ENCODE measurements at places on chromosomes 11 and 22.

DNA sequence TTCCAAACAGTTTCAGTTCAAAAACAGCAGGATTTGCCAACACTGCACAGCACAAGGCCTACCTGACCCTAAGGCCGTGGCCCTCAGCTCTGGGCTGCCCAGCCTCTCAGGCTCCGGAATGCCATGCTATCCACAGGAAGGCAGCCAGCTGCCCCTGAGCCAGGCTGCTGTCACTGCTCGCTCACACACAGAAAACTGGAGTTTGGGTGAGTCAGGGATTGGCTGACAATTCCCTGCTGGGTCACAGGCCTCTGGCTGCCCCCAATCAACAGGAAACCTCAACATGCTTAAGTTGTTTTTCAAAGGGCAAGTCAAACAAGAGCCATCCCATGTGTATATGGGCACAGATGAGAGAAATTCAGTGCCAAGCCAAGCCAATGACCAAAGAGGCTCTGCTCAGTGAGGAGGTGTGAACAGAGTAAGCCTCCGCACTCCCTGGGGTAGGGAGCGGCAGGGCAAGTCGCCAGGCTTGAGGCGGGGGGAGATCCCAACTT lies 50.2 kb downstream of the RPL27A start:
- DNase-seq = peak; percentile 74

- DNase-seq = no peak
Observed at GRCh38 chr11:44333271-44334218, 23.6 kb upstream of the ALX4 start.

- DNase-seq = no peak
Observed at GRCh38 chr11:69647390-69647748, 6.4 kb downstream of the CCND1 start.

DNA sequence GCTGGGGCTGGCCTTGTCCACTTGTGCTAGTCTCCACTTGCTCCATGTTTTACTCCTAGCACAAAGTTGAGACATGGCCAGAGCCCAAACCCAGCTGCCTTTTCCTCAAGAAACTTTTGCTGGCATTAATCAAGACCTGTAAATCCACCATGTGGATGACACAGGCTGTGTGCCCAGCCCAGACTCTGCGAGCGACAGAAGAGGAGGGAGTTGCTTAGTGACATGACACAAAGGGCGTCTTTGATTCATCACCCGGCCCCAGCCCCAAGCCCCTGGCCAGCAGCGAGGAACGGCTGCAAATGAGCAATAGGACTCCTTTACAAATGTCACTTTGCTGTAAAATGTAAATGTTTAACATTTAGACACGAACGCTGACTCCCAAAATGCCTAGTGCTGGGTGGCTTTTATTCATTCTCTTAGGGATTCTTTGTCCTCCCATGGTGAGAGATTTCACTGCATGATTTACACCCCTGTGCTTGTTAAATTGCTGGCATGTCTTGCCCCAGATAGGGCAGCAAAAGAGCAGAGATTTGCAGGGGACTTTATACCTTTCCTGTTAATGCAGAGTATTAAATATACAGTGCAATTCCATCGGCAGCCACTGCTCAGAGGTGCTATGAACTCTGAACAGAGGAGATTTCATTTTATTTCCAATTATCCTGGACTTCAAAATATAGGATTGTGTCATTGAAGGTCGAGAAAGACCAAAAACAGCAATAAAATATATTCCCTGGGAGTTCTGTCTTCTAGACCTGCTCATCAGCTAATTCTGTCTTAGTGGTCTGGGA lies 263.6 kb upstream of the NCAM1 start:
- DNase-seq = no peak

- DNase-seq = no peak
Observed at GRCh38 chr11:130313383-130314183, 1.1 kb downstream of the ZBTB44 start.

DNA sequence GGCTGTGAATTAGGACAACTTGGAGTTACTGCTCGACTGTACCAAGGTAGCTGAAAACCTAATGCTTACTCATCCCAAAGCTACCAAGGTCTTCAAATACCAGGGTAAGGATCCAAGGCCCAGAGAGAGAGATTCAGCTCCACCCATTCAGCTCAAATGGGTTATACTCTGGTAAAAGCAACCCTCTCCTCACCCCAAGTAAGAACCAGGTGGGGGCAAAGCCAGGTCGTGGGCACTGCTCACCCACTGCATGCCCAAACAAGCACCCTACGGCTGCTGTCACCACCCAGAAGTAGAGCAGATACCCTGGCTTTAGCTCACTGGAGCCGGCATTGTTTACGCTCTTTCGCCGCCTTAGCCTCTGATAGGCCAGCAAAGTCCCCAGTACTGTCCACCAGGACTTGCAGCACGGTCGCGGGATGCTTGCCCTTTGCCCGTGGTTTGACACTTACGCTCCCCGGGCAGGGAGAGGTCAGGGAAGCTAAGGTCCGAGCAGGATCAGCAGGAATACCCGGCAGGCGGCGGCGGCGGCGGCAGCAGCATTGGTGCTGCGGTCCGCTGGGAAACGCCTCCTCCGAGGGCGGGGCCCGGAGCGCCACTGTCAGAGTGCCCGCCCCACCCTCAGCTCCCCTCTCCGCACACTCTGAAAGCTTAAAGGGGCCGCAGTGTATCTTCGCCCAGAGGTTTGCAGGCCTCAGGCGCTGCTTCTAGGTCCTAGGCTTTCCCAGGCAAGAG lies 19.6 kb downstream of the CKAP5 start:
- peak; percentile 72 for DNase-seq

DNA sequence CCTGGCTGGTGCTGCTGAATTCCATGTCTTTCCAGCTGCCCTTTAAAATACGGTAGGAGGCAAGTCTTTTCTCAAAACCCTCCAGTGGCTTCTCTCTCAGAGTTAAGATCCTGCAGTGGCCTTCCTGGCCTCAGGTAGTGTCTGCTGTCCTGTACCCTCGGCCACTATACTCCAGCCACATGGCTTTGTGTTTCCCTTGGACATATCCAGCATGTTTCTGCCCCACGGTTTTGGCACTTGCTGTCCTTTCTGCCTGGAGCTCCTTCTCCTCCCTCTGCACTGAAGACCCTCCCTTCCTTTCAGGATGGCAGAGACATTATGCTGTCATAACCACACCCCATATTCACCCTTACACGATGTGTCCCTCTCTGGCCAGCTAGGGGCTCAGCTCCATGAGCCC lies 76.5 kb upstream of the B3GAT1 start:
- no peak for DNase-seq

DNA sequence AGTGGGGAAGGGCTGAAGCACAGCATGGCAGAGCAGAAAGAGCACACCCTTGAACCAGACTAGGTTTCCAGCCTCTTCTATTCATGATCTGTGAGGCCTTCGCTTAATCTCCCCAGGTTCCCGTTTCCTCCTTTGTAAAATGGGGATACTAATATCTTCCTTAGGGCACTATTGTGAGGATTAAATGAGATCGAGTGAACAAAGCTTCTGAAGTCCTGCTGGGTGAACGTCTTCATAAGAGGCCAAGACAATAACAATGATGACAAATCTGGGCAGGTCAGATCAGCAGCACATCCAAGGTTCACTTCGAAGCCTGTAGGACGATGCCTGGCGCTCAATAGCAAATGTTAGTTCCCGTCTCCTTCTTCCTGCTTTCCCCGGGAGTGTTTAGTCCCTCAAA lies 38.6 kb upstream of the ZBED5 start:
- DNase-seq = no peak

DNA sequence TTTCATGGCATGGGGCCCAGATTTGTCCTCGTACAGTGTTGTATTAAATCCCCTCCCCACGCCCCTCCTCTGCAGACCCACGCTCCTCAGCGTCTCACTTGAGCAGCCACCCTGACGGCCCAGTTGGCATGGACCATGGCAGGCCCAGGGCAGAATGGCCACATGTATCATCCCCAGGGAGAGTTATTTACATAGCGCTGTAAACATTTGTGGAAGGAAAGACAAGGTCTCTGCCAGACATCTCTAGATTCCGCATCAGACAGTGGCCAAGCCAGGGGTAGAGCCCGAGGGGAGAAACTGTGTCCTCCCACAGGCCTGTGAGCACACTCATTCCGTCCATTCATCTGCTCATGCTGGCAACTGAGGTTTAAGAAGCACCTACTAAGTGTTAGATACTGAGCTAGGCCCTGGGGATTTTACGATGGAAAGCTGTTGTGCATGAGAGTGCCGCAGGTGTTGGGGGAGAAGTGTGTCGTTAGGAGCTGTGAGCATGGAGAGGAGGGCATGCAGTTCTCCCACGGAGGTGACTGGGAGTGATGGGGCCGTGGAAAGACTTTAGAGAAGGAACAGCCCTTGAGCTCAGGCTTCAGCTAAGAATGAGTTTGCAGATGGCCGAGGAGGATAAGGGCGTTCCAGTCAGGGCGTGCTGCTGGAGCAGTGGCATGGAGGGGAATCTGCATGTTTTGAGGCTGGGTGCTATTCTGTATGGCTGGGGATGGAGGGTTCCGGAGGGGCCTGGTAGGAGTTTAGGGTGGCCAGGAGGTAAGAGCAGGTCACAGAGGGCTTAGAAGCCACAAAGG lies 94.9 kb downstream of the GRIK4 start:
- no peak for DNase-seq

- DNase-seq = peak; percentile 76
Observed at GRCh38 chr11:12139144-12139881, 28.9 kb downstream of the MICAL2 start.

Data from fibroblast of skin of right quadriceps (primary cell).